ENCODE measurements at places on chromosomes 2 and 18.

GRCh38 chr2:116733699-116734098 is 1080.8 kb upstream of the DDX18 start:
- no peak for DNase-seq

- no peak for DNase-seq
Measured at GRCh38 chr2:66030553-66030952, 404.4 kb upstream of the MEIS1 start.

- no peak for DNase-seq
Measured at GRCh38 chr2:57862153-57862552, 184.5 kb upstream of the VRK2 start.

GRCh38 chr18:37554399-37554787 is 11.2 kb downstream of the CELF4 start:
- no peak for DNase-seq

GRCh38 chr2:108974674-108975073 is 14.3 kb downstream of the EDAR start:
- DNase-seq = no peak

DNA sequence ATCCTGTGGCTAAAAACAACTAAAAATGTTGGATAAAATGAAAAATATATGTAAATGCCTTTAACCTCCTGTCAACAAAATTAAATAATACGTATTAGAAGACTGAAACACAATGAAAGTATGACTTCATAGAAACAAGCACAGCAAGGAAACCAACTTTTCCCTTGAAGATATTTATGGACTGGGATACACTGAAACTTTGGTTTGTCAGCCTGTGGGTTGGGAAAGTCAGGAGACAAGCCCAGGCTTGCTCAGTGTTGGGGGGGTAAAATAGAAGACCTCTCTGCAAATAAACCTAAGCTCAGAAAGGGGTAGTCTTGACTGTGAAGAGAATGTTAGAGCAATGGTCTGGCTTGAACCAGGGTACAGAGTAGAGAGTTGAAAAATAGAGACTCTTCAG is 454.5 kb downstream of the FBXO15 start:
- DNase-seq = no peak

DNA sequence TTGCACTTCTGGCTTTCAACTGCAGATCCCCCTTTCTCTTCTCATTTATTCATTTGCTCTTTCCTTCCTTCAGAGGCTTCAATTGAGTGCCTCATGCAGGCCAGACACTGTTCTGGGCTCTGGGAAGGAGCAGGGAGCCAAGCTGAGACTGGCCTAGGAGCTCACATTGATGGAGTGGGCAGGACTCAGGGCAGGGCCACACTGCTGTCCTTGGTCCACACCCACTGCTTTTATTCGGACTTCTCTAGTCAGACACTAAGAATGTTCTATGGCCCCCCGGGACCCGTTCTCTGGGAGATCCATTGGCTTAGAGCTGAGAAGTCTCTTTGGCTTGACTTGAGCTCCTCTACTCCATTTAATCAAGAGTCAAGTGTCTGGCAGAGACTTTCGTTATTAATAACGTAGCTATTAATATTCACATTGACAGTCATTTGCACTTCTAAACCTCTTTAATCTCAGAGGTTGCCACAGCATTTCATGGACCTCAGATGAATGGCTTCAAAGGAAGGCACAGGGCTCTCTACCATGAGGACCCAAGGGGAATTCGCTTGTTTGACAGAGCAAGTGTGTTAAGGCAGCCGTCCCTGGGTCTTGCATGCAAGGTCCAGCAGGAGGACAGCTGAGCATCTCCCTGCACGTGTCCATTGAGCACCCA is 20.1 kb downstream of the SH3RF3 start:
- no peak for DNase-seq

DNA sequence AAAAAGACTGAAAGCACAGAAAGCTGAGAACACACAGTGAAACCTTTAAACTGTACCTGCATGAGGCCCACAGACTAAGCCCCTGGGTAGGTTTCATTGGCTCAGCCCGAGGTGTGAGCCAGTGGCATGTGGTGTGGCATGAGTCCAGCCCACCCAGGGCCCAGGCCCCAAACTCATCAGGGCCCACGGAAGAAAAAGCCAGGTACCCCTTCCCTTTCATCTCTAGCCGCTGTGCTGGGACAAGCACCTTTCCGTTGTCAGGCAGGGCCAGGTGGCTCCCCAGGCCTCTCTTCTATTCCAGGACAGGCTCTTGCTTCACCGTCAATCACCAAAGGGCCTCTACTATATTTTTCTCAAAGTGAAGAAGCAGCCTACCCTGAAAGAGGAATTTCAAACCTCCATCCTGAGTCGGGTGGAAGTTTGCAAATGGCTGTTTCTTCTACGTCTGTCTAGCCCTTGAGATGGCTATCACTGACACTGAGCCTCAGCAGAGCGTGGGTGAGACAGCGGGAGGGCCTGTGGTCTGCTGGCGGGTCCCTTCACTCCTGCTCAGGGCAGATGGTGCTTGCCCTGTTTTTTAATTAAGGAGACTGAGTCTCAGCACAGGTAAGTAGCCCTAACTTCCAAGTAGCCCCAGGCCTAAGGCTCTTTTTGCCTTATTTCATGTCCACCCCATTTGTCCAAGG is 8.6 kb downstream of the DNAJB2 start:
- no peak for DNase-seq

DNA sequence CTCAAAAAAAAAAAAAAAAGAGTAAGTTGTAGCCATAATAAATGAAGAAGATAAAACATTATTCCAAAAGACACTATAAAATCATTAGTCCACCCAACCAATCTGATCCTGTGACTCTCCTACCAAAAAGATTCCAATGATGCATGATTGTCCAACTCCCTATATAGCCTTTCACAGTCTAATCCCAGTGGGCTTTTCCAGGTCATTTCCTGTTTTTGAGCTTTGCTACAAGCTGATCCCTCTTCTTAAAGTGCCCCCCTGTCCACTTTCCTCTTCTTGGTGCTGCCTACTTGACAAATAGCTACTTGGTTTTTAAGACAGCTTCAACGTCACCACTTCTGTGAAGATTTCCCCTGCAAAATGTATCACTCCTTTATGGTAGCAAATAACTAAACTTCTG is 88.4 kb downstream of the SEMA4F start:
- DNase-seq = no peak

Data from G401 (cell line).